Hematopoietic multipotent progenitor cell treated with erythropoietin and hydrocortisone succinate and interleukin-3 and kit ligand, for 4 days (in vitro differentiated cells): ENCODE measurements at places on chromosomes 5 and 9.

DNA sequence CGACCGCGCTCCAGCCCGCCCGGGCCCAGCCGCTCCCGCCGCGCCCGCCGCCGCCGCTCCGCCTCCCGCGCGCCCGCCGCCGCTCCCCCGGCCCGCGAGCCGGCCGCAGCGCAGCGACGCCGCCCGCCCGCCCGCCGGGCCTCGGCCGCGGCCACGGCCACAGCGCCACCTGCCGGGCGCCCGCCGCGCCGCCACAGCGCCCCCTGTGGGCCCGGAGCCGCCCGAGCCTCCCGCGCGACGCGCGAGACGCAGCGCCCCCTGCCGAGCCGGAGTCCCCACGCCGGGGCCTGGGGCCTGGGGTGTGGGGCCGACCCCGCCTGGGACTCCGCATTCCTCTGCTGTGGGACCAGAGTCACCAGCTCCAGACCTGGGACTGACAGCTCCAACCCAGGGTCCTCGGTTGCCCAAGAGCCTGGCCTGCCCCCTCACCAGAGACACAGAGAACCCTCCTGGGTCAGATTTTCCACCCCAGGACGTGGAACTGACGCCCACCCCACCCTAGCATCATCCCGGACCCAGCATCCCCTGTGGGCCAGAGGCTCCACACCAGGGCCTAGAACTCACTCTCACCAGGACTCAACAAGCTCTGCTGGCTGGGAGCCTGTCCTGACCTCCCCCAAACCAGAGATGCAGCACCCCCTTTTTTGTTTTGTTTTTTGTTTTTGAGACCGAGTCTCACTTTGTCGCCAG is at the start of gene RAPGEF1:
TSS of gene RAPGEF1 (minus strand) at position 118 of the 690 bp plus-strand sequence. CDS start 246 bp downstream, outside the sequence.
- DNase-seq = peak; percentile 71

GRCh38 chr9:84283946-84284345 is 56.6 kb downstream of the SLC28A3 start:
- DNase-seq = no peak

GRCh38 chr5:112407240-112407639 is 11.8 kb downstream of the EPB41L4A start:
- no peak for DNase-seq

DNA sequence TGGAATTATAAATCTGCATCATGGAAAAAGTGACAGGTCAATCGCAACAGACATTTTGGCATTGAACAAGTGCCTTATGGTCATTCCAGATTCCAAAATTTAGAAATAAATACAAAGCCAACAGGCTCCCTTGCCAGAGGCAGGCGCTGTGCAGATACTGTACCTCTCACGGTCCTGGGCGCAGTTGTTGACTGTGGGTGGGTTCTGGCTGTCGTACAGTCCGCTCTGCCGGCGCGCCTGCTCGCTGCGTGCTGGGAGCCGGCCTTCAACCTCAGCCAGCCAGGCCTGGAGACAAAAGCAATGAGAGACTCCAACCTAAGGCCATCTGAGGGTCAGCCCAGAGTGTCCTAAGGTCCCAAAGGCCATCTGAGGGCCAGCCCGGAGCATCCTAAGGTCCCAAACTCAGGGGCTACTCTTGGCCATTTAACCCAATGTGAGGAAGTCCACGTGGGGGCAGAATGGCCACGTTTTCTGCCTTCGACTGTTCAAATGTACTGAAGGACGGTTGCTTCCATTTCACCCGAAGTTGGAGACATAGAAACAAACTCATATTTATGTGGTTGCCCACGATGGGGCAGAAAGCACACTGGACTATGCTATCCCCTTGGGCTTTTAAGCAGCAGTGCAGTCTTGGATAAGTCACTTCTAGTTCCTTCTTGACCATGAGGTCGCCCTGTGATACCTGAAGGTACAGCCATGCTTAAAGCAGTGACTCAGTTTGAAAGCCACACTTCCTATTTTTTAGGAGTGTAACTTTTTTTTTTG is 65.2 kb downstream of the USP20 start:
- DNase-seq = no peak

DNA sequence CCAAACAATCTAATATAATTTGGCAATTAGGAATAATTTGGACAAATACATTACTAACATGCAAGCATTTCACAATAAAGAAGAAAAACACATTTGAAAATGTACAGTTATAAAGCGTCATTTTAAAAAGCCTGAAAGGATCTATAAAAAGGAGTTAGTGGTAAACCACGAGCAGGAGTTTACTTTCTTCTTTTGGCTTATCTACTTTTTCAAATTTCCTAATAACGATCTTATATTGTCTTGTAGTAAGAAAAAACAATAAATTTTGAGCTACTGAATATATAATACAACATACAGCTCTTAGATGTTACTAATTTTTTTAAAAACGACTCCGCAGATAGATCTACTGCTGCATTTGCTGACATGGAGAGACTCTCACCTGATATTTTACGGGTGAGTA is 79.9 kb downstream of the SMIM23 start:
- DNase-seq = peak; percentile 68

- peak; percentile 24 for DNase-seq
These were observed 20.3 kb downstream of the WHRN start for GRCh38 chr9:114484854-114485443.

- peak; percentile 15 for DNase-seq
These were observed 14.2 kb upstream of the CCDC180 start for GRCh38 chr9:97293207-97293721.

DNA sequence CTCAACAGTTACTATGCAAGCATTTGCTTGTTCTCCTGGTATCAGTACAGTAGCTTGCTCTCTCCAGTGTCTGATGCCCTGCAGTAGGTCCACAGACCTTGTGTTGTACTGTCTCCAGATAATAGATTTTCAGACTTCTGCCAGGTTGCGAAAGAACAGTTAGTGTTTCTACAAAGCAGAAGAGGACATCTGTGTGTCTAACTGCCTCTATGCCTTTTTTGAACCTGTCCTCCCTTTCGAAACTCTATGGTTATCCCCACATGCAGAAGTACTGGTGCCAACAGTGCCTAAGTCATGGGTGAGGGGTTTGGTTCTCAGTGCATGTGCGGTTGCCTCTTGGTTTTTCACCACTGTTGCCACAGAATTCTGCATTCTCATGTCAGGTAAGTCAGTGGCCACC is 45.9 kb downstream of the KCNN2 start:
- DNase-seq = no peak

GRCh38 chr5:124355928-124356327 is 390.5 kb downstream of the ZNF608 start:
- peak; percentile 42 for DNase-seq

DNA sequence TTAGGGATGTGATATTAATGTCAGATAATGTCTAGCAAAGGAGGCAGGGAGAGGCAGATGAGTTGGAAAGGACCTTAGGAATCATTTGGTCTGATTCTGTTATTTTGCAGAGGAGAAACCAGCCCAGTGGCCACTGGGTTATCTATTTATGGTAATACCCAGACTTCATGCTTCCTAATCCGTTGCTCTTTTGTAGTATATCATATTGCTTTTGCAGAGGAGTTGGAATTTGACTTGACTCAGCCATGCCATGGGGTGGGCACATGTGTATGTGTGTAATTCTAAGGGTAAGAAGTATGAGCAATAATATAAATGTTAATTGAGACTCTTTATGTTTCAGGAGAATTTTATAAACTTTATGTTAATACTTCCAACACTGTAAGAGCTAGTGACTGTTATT is 7.3 kb downstream of the GPR21 start:
- DNase-seq = no peak

DNA sequence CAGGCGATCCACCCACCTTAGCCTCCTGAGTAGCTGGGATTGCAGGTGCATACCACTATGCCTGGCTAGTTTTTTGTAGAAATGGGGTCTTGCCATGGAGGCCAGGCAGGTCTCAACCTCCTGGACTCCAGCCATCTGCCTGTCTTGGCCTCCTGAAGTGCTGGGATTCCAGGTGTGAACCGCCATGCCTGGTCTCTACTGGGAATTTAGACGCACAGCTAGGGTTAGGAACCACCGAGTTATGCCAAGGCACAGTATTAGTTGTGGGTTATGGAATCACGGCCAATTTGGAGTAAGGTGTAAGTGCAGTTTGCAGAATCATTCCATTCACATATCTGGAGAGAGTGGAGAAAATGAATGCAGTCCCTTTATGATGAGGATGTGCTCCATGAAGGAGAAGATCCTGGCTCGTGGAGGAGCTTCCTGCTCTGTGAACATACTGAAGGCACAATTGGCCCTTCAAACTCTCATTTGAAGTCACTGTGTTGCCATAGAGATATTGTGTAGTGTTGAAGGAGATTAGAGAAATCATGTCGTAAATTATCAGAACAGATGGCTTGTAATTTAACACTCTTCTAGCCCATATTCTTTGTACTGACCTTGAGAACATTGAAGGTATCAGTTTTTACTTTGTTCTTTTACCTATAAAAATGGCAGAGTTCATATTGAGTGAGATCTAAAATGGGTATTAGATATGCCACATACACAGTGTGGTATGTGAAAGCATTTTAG is 18.8 kb downstream of the TRIO start:
- peak; percentile 37 for DNase-seq

DNA sequence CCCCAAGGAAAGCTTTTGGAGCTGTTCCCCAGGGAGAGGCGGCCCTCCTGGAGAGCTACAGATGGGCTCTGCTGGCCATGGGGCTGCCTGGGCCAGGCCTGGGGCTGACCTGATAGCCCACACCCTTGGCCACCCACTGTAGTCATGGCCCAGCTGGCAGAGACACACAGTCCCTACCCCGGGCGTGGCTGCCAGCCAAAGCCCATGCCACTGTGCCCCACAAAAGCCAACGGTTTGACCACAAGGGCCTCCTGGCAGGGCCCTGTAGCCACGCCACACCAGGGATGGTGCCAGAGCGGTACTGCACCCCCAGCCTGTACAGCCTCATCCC is 15.2 kb downstream of the NACC2 start:
- DNase-seq = peak; percentile 72

DNA sequence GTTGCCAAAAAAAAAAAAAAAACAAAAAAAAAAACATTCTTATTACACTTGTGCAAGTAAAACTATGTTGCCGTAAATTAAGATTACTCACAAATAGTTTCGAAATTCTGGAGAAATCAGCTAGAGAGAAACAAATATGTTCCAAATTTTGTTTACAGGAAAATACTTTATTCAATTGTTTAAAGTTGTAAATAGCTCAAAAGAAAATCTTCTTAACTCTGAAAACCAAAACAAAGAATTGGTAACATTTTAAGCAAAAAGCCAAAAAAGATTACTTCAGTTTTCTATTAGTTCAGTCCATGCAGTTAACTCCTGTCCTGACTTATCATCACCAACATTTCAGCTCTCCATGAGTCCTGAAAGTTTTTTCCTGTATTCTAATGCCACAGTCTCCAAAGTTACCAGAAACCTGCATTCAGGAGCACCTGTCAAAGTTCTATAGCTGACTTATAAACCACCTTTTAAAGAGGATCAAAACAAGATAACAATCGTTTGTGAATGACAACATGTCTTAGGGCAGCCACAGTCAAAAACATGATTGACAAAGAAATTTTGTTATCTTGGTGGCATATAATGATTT is 194.1 kb downstream of the RANBP17 start:
- DNase-seq = peak; percentile 15

- DNase-seq = no peak
These were observed 4.6 kb downstream of the SNX2 start for GRCh38 chr5:122779451-122779850.

DNA sequence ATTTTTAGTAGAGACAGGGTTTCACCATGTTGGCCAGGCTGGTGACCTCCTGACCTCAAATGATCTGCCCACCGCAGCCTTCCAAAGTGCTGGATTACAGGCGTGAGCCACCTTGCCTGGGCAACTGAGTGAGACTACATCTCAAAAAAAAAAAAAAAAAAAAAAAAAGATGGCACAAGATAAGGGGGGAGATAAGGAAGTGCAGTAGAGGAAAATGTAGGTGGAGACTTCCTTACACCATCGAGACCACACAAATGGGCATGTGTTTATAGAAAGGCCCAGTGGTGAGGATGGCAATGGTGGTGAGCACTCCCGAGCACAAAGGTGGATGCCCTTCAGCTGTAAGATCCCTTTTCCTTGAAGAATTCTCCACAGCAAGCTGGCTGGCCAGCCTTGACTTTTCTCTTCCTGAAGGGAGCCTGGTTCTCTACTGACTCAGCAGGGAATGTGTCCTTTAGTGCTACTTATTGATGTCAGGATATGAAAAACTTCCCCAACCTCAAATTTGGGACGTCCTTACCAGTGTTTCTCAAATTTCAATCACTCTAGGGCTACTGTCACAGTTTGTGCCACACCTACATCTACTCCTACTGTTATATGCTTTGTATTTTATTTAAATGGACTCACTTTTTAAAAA is 28.2 kb downstream of the ERGIC1 start:
- DNase-seq = peak; percentile 49

GRCh38 chr9:127336086-127336485 is 60.9 kb upstream of the SLC2A8 start:
- DNase-seq = no peak

DNA sequence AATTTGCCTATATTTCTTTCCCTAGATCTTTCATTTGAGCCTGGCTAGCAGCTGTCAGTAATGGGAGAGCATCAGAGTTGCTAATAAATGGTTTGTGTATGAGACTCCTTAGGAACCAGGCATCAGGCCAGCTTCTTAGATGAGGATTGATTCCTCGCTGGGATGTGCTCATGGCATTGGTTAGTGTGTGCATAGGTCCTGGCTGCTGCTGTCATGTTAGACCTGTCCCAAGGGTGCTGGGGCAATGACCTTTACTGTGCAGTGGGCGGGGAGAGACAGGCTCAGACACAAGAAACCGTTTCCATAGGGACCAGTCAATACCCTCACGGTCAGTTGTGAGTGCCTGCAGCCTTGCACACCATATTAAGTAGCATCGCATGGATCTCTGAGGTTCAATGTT is 112.3 kb upstream of the NR3C1 start:
- DNase-seq = no peak

- DNase-seq = no peak
These were observed 46.6 kb upstream of the NPR3 start for GRCh38 chr5:32664523-32664922.

DNA sequence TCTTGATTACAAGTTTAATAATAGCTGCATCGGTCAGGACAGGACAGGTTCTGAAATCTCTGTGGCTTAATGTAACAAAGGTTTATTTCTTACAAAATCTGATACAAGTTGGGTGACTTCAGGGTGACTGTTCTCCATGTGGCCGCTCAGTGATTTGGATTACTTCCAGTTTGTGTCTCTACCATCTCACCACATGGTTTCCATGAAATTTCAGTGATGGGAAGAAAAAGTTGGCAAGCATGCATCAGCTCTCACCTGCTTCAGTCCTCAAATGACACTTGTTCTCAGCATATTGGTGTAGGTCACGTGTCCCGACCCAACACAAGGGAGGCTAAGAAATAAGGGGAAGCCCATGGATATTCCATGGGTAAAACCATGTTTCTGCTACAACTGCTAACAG is 7.8 kb upstream of the TMEM268 start:
- DNase-seq = no peak

GRCh38 chr5:83104021-83104420 is 26.7 kb downstream of the XRCC4 start:
- no peak for DNase-seq

DNA sequence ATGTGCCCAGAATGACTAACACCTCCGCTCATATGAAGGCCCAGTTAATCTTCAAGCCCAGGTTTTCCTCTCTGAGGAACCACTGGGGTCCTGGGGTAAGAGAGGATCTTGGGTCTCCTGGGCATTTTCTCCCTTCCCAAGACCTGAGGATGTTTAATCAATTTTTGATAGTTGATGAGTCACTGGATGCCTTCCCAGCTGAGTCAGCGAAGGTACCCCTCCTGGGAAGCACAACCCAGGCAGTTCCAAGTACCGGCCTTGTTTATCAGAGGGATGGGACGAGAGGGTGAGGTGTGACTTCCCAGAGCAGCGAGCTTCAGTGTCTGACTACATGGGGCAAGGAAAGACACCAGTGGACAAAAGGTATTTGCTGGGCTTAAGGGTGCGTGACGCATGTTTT is 119.6 kb upstream of the IL12B start:
- no peak for DNase-seq
